ENCODE measurements at places on chromosomes 12 and 14.

DNA sequence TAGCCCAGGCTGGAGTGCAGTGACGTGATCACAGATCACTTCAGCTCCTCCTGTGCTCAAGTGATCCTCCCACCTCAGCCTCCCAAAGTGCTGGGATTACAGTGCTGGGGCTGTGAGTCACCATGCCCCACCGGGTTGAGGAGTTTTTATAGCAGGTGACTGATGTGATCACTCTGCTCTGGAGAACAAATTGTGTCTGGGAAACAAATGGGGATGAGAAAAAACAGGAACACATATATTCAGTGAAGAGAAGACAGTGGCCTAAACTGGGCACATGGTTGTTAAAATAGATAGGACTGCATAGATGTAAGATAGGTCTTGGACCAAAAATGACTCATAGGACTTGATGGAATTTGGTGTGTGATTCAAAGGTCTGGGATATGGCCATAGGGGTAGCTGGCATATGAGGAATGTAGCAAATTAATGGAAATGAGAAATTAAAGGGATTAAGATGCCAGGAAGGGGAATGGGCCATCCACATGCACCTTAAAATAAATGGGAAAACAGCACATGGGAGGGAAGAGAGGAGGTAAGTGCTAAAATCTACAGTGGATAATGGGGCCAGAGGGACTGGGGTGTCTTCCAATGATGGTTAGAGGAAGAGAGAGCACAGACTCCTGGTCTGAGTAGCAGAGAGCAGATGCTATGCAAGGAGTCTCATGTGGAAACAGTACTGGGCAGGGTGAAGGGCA is 11.2 kb downstream of the BCAT1 start:
- no peak for DNase-seq

GRCh38 chr12:49583366-49584094 is 15.6 kb upstream of the MCRS1 start:
- no peak for DNase-seq

DNA sequence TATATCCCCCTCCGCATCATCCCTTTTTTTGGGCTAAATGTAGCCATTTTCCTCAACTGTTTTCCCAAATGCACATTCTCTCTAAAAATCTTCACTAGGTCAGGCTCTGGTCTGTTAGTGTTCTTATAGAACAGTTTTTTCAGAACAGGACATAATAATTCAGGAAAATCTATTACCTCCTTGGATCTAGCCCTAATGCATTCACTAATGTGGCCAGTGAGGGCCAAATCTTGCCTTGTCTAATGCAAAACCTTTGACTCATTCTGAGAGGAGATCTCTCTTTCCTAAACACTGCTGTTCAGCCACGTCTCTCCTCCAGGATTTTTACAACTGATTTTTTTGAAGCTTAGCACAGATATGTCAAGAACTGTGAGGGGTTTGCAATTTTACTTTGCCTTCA is 15.5 kb downstream of the C14orf132 start:
- no peak for DNase-seq

- no peak for DNase-seq
These were observed 188.6 kb downstream of the ALG10 start for GRCh38 chr12:34210689-34211530.

DNA sequence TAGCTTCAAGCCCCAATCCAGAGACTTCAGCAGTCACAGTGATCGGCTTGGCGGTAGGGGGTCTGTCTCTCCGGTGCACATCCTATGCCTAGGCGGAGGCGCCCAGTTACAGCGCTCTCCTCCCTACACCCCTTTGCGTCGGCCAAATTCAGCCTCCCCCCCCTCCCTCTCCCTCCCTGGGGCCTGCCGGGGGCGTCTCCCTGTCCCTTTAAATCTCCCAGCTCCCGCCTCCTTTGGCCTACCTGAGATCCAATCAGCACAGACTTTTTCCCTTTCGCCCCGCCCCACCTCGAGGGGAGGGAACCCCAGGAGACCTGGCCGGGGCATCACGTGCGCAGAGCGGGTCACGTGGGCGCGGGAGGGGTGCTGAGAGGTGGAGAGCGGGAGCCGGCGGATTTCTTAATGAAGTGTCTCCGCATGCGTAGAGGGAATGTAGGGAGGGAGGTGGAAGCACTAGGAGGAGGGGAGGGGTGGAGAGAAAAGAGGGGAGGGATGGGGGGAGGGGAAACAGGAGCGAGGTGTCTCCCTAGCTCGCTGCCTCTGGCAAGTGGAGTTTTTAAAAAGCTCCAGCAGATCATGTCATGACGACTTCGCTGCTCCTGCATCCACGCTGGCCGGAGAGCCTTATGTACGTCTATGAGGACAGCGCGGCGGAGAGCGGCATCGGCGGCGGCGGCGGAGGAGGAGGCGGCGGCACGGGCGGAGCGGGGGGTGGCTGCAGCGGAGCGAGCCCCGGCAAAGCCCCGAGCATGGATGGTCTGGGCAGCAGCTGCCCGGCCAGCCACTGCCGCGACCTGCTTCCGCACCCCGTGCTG is at the start of gene HOXC13:
Gene HOXC13, plus strand, starts transcription at position 506 of the 815 bp plus-strand sequence. Its CDS starts 76 bp downstream, at position 582.
- DNase-seq = no peak

DNA sequence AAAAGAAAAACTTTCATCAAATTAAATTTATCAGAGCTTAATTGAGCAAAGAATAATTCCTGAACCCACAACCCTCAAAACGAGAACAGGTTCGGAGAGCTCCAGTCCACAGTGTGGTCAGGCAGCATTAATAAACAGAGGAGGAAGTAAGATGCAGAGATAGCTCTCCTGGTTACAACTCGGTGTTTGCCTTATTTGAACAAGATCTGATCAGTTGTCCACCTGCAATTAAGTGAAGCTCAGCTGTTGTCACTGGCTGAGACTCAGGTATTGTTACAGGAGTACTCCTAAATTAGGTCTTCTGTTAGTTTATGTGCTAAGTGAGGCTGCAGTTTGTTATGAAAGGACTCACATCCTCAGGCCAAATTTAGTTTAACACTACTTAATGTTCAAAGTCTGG is 451.4 kb upstream of the PDE3A start:
- DNase-seq = no peak

DNA sequence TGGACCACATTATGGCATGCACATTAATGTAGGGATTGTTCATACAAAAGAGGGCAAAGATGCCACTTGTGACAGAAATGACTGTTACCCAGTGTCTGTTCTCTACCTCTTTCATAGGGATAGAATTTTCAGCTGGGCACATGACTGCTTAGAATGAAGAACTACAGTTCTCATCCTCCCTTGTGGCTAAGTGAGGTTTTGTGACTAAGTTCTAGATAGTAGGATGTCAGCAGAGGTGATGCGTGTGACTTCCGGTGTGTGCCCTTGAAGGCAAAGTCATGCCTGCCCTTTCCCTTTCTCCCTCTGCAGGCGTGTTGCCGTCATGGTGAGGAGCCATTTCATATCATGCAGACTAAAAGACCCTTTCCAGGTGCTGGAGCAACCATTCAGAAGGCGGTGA is 99.3 kb downstream of the CACNA1C start:
- no peak for DNase-seq

DNA sequence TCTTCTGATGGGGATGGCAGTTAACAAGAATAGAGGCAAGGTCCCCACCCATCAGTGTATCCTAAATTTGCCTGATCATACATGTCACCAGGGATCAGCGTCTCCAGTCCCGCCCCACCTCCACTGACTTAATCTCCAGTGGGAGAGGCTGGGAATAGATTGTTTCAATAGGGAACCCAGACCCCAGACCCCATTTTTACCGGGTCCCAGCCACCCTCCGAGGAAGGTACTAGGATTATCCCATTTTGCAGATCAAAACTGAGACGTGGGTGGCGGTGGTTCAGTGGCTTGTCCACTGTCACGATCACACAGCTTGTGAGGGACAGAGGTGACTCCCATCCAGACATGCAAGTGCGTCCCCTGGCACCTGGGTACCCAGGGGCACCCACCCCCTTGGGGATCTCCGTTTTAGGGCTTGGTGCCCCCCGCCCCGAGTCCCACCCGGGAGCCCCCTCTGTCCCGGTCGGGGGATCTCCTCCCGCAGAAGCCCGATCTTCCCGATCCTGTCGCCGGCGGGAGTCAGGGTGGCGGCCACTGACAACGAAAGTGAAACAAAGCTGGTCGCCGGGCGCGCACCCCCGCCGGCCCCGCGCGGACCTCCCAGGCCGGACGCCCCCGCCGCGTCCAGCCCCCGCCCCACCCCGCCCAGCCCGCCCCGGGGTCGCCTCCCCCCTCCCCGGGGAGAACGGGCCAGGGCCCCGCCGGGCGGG is 523 bp downstream of the WSB2 start:
- peak; percentile 66 for DNase-seq

GRCh38 chr12:47725091-47725772 is at the start of gene ENDOU:
Gene ENDOU (minus strand): TSS chr12:47725490. CDS start chr12:47725413, 77 bp downstream.
- no peak for DNase-seq

- no peak for DNase-seq
These were observed 2.2 kb downstream of the ZNF839 start for GRCh38 chr14:102321456-102322422.

DNA sequence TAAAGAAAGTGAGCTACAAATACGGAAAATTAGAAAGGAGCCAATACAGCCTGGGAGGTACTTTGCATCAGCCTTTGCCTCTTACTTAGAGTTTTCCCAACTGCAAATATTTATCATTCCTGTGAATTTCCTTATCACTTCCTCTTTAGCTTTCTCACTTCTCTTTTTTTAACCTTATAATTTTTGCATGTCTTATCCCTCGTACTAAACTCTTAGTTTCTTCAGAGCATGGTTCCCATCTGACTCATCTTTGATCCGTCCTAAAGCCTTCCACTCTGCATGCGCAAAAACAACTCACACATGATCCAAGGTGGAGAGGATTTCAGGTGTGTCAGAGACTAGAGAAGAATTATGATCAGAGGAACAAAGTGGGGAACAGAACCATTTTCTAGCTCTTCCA is 9.6 kb upstream of the SNAPC1 start:
- no peak for DNase-seq

GRCh38 chr12:19301688-19302087 is 137.6 kb upstream of the AEBP2 start:
- no peak for DNase-seq

All from heart left ventricle (tissue), 16 donors.